ENCODE measurements at places on chromosomes 13 and 19. TPM values are rescaled to one million over a fixed set of nuclear protein-coding genes. Genes with fewer than 3 reads are reported as not detected.

Gene CPB2
- not detected for total RNA-seq

Gene CASP14
- not detected for total RNA-seq

Gene COL5A3
- total RNA-seq = 2.6 TPM

Gene PCSK4
- total RNA-seq = 5.0 TPM

Gene TTC9B
- not detected for total RNA-seq

Gene ZNF442
- total RNA-seq = 0.48 TPM

Gene U2AF2
- total RNA-seq = 150 TPM

All from glomerular endothelial cell (primary cell).